ENCODE measurements at places on chromosomes 2 and 18.
A peak's percentile ranks its signal among the peaks of the same experiment; 100 is the strongest.

DNA sequence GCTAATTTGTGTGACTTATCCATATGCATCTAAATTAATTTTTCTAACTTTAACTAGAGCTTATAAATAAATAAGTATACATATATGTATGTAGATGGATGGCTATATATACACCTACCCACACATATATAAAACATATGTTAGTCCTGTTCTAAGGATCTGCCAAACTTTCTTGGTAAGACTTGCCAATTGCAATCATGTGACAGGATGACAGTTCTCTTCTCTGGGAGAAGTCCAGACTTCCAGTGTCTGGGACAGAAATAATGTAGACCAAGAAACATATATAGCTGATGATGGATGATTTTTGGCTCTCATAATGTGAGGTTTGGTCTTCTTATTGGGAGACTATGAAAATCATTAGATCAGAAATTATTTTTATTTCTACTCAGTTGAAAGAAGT, 30.6 kb upstream of the NR4A2 start:
- no peak for DNase-seq

GRCh38 chr2:98706591-98706990, 24.3 kb downstream of the MGAT4A start:
- no peak for DNase-seq

DNA sequence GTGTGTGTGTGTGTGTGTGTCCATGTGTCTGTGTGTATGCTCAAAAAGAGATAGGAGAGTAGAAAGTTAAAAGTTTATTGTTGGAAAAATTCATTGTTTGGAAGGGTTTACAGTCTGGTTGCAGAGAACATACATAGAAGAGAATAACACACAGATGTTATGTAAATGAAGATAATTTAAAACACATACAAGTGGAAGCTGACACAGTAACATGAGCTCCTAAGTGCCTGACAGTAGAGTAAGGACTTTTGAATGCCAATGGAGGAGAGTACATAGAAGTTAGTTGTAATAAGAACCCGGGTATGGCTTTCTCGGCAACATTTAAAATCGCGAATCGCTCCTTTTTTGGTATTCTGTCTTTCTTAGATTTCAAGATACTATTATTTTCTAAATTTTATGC, 137.0 kb upstream of the FANCL start:
- DNase-seq = no peak

DNA sequence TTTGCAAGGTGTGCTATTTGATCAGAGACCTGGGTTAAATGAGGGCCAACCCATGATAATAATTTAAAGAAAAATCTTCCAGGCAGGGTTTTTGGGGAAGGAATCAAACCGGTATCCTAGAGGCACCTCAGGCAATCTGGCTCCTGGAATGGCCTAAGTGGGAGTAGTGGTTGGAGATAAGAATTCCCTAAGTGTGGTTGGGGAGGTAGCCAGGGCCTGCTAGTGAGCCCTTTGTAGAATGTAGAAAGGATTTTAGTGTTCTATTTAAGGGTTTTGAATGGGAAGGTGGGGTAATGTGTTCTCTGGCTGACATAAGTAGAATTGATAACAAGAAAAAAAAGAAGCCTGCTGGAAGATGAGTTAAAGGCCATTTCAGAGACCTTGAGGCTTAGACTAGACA, 422.2 kb downstream of the XIRP2 start:
- no peak for DNase-seq

- peak; percentile 78 for DNase-seq
Observed at GRCh38 chr2:70069049-70069448, 18.2 kb upstream of the PCBP1 start.

DNA sequence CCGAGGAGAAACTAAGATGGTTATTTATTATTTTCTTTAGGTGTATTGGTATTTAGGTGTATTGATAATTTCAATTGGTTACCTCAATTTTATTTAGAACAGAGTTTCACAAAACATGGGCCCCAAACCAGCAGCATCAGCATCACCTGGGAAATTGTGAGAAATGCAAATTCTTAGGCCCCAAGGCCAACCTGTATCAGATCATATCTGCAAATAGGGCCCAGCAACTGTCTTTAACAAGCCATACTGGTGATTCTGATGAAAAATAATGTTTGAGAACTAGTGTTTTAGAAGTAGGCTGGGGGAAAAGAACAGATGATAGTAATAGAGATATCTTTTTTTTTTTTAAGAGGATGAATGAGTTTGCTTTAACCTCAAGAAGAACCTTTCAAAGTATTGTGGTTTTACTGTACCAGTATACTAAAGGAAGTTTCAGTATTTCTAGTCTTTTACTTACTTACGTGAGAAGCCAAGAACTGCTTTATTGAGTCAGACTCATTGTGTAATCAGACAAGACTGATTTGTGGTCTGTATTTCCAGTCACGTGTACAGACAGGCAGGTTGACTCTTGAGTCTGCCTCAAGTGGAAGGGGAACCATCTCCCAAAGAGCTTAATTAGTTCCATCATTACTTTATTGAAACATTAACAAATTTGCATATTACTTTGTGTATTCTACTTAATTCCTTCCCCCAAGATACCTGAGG, 60.4 kb upstream of the GAREM1 start:
- no peak for DNase-seq

DNA sequence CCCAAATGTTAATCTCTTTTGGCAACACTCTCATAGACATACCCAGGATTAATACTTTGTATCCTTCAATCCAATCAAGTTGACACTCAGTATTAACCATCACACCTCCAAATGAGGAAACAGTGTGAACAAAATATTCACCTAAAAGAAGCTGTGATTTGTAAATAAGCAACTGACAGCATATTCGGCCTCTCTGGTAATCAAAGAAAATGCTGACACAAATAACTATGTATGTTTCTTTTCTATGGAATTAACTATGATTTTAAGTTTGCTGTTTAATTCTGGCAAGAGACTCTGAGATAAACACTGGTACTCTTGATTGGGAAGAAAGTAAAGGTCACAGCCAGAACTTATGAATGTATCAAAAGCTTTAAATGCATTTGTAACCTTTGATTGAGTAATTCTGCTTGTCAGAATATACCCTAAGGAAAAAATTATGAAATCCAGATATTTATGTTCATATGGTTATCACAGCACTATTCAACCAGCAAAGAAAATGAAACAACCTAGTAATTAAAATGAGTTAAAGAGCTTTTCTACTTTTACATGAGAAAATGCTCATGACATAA, 3.6 kb upstream of the GYPC start:
- DNase-seq = no peak

- no peak for DNase-seq
Observed at GRCh38 chr2:116809109-116809508, 1005.4 kb upstream of the DDX18 start.

GRCh38 chr2:230012267-230012884, 56.3 kb downstream of the SLC16A14 start:
- DNase-seq = no peak
